ENCODE measurements at places on chromosomes 11 and 22. TPM values are rescaled to one million over a fixed set of nuclear protein-coding genes. Genes with fewer than 3 reads are reported as not detected.

CBLIF gene
- total RNA-seq: not detected

FAM168A gene
- total RNA-seq: 31.4 TPM

LDLRAD3 gene
- 13.8 TPM for total RNA-seq

CRY2 gene
- total RNA-seq: 31.0 TPM

LMO2 gene
- total RNA-seq: 24.1 TPM

BATF2 gene
- 0.85 TPM for total RNA-seq

E2F8 gene
- 4.8 TPM for total RNA-seq

MMP13 gene
- total RNA-seq: not detected

MUC5B gene
- not detected for total RNA-seq

SHANK3 gene
- 8.1 TPM for total RNA-seq

NOX4 gene
- 5.4 TPM for total RNA-seq

SYNGR1 gene
- 13.3 TPM for total RNA-seq

RAB39A gene
- total RNA-seq: 4.0 TPM

BIK gene
- total RNA-seq: 2.5 TPM

ART1 gene
- not detected for total RNA-seq

SLC15A3 gene
- total RNA-seq: 12.7 TPM

SEC14L2 gene
- 6.2 TPM for total RNA-seq

FOLH1 gene
- total RNA-seq: 9.1 TPM

SAMM50 gene
- 27.5 TPM for total RNA-seq

OR6X1 gene
- total RNA-seq: not detected

DRICH1 gene
- 0.48 TPM for total RNA-seq

THOC5 gene
- total RNA-seq: 30.6 TPM

NPAT gene
- 38.2 TPM for total RNA-seq

RFPL2 gene
- not detected for total RNA-seq
